Thoracic aorta (tissue), 2 donors: ENCODE measurements at places on chromosomes 5 and 9. TPM values are rescaled to one million over a fixed set of nuclear protein-coding genes. Genes with fewer than 3 reads are reported as not detected.

DNA sequence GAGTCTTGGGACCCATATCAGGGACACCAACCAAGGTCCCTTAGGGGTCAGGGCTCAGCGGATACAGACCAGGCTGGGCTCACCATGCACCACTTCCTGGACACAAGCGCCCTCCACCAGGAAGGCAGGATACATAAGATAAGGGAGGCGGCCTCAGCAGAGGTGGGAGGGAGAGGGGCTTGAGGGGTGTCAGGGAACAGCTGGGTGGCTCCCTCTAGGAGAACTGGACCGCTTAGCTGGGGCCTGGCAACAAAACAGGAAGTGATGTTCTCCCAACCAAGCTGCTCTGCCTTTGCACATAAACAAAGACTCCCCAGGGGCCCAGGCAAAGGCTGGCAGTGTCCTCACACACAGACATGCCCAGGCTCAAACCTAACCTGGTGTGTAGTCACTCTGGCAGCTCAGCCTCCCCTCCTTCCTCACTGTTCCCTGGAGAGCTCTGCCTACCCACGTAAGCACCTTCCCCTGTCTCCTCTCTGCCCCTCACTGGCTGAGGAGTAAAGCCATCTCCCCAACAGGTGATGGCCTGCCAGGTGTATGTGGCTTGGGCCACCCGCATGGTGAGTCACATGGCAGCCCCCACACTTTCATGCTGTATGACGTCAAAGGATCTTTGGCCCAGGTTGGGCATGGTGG, 5.8 kb upstream of the BICD2 start:
- no peaks in the 10 kb centered on the region for H3K36me3 ChIP-seq
- H3K4me1 ChIP-seq: peaks cover 6% of the 10 kb centered on the region

DNA sequence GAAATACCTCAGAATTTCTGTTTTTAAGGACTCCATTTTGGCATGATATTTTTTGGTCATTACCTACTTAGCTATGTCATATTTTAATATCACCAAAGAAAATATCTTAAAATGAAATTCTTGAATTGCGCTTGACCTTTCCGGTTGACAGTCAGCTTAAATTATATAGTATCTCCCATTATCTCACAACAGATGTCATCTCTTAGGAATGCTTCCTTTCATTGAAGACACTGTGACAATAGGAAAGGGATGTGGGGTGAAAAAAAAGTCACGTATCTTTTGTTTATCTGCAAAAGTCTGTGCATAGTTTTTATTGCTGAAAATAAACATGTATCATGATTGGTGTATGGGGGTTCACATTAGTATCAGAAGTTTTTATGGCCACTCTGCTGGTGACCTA, 105.8 kb downstream of the INVS start:
- H3K27me3 ChIP-seq: no peaks in the 10 kb centered on the region
- DNase-seq: no peak
- H3K4me3 ChIP-seq: no peak overlapping the region

DNA sequence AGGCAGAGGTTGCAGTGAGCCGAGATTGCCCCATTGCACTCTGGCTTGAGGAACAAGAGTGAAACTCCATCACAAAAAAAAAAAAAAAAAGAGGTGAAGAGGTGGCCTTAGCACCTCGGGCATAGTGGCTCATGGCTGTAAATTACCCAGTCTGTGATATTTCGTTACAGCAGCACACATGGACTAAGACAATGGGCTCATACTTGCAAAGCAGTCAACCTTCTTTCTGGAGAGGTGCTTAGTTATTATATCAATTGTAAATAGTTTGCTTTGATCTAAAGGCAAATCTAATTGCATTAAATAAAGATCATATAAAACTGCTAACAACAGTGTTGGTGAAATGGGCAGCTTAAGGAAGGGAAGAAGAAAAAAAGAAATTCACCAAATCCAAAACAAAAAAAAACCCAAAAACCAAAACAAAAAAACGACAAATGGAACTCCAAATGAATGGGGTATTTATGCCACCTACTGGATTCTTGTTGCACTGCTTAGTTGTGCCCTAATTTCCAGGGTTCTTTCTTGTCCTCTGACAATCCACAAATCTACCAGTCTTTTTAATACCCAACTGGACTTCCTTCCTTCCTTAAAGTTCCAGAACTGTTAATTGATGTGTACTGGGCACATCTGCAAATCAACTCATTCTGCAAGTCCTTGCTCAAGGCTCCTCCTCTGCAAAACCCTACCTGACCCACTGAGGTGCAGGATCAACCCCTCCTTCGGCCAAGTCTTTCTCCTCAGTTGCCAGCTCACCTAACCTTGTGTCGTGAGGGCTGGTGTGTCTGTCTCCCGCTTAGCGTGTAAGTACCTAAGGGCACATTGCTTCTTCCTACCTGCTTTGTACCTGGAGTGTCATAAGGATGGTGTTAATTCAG, 35.0 kb upstream of the DMRT1 start:
- H3K4me1 ChIP-seq: peaks cover 10% of the 10 kb centered on the region
- H3K4me3 ChIP-seq: no peak overlapping the region
- H3K36me3 ChIP-seq: no peaks in the 10 kb centered on the region
- H3K27me3 ChIP-seq: no peaks in the 10 kb centered on the region
- H3K27ac ChIP-seq: no peak overlapping the region
- DNase-seq: no peak

- DNase-seq: no peak
- H3K4me1 ChIP-seq: peaks cover 4% of the 10 kb centered on the region
- peak overlapping the region; percentile 99 for H3K4me3 ChIP-seq
- no peaks in the 10 kb centered on the region for H3K36me3 ChIP-seq
- peak overlapping the region; percentile 89 for H3K27ac ChIP-seq
These were observed 16.2 kb downstream of the TRIM7 start for GRCh38 chr5:181188700-181189362.

DNA sequence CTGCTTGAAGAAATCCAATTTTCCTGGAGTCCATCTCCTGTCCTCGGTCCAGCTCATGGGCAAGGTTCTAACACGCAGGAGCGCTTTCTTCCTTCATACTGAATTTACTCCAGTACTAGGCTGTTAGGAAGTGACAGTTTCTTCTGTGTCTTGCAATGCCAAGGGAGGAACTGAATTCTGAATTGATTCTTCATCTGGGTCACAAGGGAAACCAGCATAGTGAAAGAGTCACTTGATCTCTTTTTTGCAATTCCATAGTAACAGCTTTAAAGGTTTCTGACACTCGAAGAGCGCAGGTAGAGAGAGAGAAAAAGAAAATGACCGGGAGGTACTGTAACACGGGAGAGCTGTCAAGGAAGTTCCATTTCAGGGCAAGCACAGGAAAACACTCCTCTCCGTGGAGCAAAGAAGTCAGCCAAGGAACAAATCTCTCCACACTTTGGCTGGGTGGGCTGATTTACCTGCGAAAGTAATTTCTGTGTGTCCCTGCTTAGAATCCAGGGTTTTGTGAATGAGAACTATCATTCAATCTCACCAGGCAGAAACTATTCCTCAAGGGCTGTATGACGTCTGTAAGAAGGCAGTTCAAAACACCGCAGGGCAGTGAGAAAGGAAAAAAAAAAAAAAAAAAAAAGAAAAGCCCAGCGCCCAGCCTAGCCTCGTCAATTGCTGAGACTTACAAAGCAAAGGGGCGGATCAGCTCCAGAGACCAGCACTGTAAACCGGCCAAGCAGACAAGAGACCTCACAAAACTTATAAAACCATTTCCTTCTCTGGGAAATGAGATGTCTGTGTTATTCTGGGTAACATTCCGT, 617.8 kb downstream of the PDE4D start:
- no peak for DNase-seq
- H3K27ac ChIP-seq: no peak overlapping the region
- H3K4me1 ChIP-seq: no peaks in the 10 kb centered on the region
- no peaks in the 10 kb centered on the region for H3K36me3 ChIP-seq

GRCh38 chr5:44870430-44870829, 61.7 kb downstream of the MRPS30 start:
- DNase-seq: no peak
- H3K27me3 ChIP-seq: no peaks in the 10 kb centered on the region
- no peak overlapping the region for H3K4me3 ChIP-seq

GRCh38 chr5:119302449-119302848, 53.4 kb upstream of the TNFAIP8 start:
- H3K4me3 ChIP-seq: peak overlapping the region; percentile 26
- H3K27me3 ChIP-seq: no peaks in the 10 kb centered on the region
- H3K27ac ChIP-seq: peak overlapping the region; percentile 80
- H3K36me3 ChIP-seq: no peaks in the 10 kb centered on the region

DNA sequence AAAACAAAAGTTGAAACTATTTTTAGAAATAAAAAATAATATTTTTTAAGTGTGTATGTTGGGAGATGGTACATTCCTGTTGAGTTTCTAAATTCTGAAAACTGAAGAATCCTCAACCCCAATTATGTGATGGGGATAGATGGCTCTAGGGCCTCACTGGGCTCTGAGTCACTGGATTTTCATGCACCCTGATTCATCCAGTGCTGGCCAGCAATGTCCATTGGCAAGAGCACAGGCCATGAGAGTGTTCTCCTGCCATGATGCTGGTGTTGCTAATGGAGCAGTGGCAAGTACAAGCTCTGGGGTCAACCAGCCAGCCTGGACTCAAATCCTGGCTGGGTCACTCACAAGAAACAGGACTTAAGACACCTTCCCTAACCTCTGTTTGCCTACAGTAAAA, 23.3 kb downstream of the SMIM23 start:
- no peaks in the 10 kb centered on the region for H3K4me1 ChIP-seq
- DNase-seq: no peak
- no peaks in the 10 kb centered on the region for H3K27me3 ChIP-seq
- no peak overlapping the region for H3K27ac ChIP-seq
- H3K4me3 ChIP-seq: no peak overlapping the region

GRCh38 chr9:115155037-115155436, 37.1 kb upstream of the TNC start:
- H3K36me3 ChIP-seq: no peaks in the 10 kb centered on the region
- no peaks in the 10 kb centered on the region for H3K27me3 ChIP-seq
- no peak overlapping the region for H3K4me3 ChIP-seq
- no peak for DNase-seq
- H3K27ac ChIP-seq: no peak overlapping the region
- peaks cover 18% of the 10 kb centered on the region for H3K4me1 ChIP-seq

DNA sequence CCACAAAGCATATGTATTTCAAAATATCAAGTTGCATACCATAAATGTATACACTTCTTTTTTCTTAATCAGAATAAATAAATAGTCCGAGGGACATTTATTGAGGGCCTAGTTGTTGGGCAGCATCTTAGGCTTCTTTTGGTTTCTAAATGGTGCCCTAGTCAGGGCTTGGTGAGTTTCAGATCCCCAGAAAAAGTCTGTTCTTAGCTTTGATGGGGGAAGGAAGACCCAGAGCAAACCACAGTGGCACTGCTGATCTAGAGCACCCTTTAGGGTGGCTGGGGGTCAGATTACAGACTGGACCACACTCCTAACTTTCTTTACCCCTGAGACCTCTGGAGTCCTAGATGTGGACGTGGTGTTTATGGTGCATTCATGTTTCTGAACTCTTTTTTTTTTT, 97.8 kb downstream of the C9orf152 start:
- no peak overlapping the region for H3K27ac ChIP-seq
- H3K36me3 ChIP-seq: no peaks in the 10 kb centered on the region
- no peaks in the 10 kb centered on the region for H3K27me3 ChIP-seq

DNA sequence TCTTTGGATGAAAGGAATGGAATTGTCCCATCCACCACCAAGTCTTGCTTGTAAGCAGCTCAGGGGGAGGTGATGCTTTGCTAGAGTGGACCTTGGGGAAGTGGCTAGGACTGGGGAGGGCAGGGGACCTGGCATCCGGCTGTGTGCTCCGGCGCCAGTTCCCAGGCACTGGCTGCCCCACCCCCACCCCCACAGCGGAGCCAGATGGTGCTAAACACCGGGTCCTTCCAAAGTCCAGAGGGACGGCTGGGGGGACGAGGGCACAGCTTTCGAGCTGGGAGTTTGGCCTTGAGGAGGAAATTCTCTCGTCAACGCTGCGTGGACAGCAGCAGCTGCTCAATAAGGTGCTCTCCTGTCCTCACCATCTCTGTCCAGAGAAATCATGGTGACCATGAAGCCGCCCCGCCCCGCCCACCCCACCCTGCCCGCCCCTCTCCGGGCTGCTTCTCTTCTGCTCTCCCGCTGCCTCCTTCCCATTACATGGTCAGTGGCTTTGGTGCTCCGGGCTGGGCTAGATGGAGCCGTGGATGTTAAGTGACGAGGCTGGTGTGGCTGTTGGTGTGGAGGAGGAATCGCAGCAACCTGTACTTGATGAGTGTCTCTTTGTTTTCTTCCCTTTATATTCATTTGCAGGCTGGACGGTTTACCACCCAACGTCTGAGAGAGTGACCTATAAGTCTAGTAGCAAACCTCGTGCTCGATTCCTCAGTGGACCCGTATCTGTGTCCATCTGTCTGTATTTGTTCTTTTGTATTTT, 115.7 kb downstream of the WNK2 start:
- H3K4me3 ChIP-seq: no peak overlapping the region
- H3K36me3 ChIP-seq: no peaks in the 10 kb centered on the region
- no peaks in the 10 kb centered on the region for H3K4me1 ChIP-seq
- H3K27me3 ChIP-seq: no peaks in the 10 kb centered on the region
- DNase-seq: no peak
- H3K27ac ChIP-seq: no peak overlapping the region

GRCh38 chr5:31963358-31964006, 210.6 kb downstream of the GOLPH3 start:
- H3K4me3 ChIP-seq: no peak overlapping the region
- H3K27me3 ChIP-seq: no peaks in the 10 kb centered on the region
- H3K27ac ChIP-seq: peak overlapping the region; percentile 55
- DNase-seq: no peak
- no peaks in the 10 kb centered on the region for H3K36me3 ChIP-seq

GRCh38 chr9:6692433-6692832, 46.9 kb upstream of the GLDC start:
- no peaks in the 10 kb centered on the region for H3K36me3 ChIP-seq
- H3K27me3 ChIP-seq: no peaks in the 10 kb centered on the region
- no peak overlapping the region for H3K27ac ChIP-seq
- no peaks in the 10 kb centered on the region for H3K4me1 ChIP-seq
- no peak overlapping the region for H3K4me3 ChIP-seq
- DNase-seq: no peak

- H3K4me1 ChIP-seq: no peaks in the 10 kb centered on the region
- H3K27me3 ChIP-seq: no peaks in the 10 kb centered on the region
- no peak overlapping the region for H3K4me3 ChIP-seq
- peaks cover 20% of the 10 kb centered on the region for H3K36me3 ChIP-seq
- no peak for DNase-seq
These were observed 50.6 kb upstream of the UBTD2 start for GRCh38 chr5:172334196-172334595.

DNA sequence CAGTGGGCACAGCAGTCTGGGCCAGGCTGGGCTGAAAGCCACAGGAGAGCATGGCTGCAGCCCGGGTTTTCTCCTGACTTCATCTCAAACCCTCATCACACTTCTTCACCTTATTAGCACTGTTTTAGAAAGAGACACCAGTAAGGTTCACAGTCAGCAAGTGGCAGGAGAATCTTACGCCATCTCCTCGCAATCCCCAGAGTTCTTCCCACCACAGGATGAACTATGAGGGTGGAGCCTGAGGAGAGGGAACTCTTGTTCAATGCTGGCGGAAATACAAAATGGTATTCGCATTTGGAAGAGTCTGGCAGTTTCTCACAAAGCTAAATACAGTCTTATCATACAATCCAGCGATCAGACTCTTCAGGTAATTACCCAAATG, 14.7 kb downstream of the BICD2 start:
- no peak overlapping the region for H3K27ac ChIP-seq
- no peaks in the 10 kb centered on the region for H3K36me3 ChIP-seq
- peaks cover 66% of the 10 kb centered on the region for H3K4me1 ChIP-seq
- no peaks in the 10 kb centered on the region for H3K27me3 ChIP-seq
- no peak for DNase-seq

The PCDHB7 gene
- 7.1 TPM for total RNA-seq

The IL13 gene
- total RNA-seq: not detected

The ADRA1B gene
- total RNA-seq: 53.3 TPM
